ENCODE measurements at places on chromosomes 3 and 15.

DNA sequence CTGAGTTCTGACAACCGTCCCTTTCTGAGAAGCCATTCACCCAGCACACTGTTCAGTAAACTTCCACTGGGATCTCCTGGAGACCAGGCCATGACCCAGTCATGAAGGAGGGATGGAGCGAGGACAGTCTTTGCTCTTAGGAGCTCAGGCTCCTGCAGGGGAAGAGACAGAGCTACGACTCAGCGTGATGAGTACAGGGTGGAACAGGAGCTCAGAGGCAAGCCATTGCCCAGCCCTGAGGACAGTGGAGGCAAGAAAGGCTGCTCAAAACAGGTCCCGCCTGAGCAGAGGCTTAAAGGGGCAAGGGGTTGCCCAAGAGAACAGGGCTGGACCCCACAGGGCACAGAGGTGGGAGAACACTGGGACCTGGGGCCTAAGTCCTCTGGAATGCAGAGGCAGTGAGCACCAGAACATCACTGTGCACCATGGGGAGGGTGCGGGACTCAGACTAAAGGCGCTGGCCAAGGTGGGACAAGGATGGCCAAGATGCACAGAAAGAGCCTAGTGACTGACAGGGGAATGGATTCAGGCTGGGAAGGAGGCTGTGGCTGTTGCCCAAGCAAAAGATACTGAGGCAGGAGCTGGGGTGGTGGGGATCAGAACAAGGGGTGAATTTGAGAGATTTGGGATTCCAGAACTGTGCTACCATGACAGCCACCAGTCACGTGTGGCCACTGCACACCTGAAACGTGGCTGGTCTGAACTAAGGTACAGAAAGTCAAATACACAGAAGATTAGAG, 25.8 kb downstream of the TMEM43 start:
- no peak for DNase-seq

- no peak for DNase-seq
These were observed 176.0 kb upstream of the BCHE start for GRCh38 chr3:166013073-166013679.

DNA sequence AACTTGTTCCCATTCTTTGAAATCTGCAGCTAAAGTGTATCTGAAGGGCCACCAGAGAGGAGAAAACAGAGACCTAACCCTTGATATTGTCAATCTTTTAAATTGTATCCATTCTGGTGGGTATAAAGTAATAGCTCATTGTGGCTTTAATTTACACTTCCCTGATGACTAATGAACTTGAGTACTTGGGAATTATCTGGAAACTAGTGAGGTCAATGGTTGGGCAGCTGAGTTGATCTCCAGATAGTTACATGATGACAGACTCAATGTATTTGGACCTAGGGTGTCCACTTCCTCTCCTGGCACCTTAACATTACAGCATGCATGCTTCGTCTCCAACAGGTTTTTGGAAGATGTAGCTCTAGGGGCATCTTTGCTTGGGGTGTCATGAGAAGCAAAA, 195.2 kb downstream of the PDCD6IP start:
- DNase-seq: no peak

GRCh38 chr3:40310705-40311104, 1.2 kb downstream of the EIF1B start:
- no peak for DNase-seq

- DNase-seq: no peak
These were observed 92.0 kb downstream of the ATG7 start for GRCh38 chr3:11364181-11364580.

DNA sequence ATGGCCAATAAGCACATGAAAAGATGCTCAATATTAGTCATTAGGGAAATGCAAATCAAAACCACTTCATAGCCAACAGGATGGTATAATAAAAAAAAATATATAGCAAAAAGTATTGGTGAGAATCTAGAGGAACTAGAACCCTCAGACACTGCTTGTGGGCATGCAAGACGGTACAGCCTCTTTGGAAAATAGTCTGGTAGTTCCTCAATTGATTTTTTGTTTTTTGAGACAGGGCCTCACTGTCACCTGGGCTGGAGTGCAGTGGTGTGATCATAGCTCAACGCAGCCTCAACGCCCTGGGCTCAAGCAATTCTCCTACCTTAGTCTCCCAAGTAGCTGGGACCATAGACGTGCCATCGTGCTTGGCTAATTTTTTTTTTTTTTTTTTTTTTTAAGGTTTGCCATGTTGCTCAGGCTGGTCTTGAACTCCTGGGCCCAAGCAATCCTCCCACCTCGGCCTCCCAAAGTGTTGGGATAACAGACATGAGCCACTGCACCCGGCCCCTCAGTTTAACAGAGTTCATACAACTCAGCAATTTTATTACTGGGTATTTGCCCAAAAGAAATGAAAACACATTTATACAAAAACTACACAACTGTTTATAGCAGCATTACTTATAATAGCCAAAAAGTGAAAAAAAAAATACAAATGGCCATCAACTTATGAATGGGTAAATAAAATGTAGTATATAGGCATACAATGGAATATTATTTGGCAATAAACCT, 5.1 kb downstream of the PRC1 start:
- no peak for DNase-seq

DNA sequence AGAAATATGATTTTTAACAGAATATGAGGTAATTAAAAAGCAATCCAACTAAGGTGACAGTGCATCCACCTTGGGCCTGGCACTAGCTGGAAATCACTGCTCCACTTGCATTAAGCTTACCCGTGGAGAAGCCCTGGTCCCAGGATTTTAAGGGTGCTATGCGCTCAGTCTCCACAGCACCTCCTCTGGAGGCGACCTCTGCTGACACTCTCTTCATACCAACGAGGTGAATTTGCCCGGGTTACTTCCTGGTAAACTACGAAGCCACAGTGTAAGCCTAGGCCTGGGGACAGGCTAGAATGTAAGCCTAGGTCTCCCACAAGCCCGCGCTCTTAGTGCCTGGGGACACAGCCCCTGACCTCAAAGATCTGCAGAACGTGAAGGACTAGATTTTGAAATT, 793 bp downstream of the APOD start:
- DNase-seq: peak; percentile 54

GRCh38 chr3:180548050-180548449, 53.9 kb upstream of the TTC14 start:
- DNase-seq: no peak

GRCh38 chr15:25933456-25934158, 70.5 kb upstream of the ATP10A start:
- DNase-seq: peak; percentile 75

DNA sequence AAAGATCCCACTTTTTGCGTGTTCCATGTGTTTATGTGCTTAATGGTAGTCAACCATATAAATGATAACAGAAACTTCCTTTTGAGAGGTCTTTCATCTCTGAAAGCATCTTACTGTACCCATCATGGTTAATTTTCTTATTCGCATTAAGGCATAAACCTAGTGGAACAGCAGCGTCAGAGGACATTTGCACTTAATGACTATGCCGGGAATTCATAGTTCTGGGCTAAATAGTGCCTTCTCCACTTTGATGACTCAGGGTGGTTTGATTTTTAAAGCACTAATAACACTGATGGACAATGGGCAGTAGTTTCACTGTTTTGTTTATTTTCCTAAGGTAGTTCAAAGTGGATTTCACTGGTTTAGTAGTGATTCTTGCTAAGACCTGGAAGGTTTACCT, 455.3 kb downstream of the DIPK2A start:
- no peak for DNase-seq

- DNase-seq: no peak
These were observed 69.6 kb downstream of the LMCD1 start for GRCh38 chr3:8571256-8571655.

- peak; percentile 87 for DNase-seq
These were observed at the start of gene SATB1 for GRCh38 chr3:18424729-18425640. SATB1 (minus strand) TSS chr3:18425339; CDS start chr3:18420967, 4,372 bp downstream.

DNA sequence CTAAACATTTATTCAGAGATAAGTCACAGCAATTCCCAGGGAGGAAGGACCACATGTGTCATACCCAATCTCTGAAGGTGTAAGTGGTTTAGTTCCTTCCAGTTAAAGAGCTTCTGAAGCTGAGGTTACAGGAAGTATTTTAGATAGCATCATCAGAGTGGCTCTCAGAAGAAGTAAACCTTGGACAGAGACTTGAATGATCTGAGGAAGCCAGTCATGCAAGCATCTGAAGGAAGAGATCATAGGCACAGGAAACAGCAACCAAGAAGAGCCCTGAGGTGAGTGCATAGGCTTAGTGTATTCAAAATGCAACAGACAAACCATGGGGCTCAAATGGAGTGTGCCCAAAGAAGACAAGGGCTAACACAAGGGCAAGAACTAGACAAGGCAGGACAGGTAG, 210.3 kb downstream of the ULK4 start:
- no peak for DNase-seq

DNA sequence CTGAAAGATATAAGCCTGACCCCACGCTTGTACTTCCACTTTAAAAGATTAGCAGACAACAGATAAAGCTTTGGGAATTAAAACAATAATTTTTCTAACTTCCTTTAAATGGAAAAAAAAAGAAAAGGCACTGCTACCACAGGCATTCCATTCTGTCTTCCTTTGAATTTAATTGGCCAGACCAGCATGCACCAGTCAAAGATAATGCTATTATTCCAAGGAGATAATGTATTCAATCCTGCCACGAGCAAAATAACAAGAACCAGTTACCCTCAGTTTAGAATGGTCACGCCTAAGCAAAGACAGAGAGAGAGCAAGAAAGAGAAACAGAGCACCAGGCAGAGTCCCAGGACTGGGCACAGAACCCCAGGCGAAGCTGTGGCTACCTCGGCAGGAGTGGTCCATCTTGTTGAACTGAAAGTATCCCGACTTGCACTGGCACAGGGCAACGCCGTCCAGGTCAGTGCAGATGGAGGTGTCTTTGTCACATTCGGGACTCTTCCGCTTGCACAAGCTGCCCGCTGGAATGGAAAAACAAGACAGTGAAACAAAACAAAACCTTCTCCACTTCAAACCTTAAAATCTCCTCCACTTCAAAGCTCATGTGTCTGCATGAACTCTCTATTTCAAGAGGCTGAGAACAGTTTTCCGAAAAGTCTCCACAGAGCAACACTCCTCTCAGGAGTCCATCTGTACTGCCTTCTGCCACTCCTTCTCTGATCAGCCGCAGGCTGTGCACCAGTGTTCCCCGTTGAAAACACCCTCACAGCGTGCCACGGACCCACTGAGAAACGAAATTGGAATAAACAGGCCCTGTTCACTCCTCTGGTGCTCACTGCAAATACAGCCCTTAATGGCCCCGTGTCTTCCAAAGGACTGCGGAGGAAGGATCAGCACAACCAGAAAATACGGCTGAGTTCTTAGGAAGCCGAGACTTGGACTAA, 58.2 kb downstream of the HEG1 start:
- no peak for DNase-seq

DNA sequence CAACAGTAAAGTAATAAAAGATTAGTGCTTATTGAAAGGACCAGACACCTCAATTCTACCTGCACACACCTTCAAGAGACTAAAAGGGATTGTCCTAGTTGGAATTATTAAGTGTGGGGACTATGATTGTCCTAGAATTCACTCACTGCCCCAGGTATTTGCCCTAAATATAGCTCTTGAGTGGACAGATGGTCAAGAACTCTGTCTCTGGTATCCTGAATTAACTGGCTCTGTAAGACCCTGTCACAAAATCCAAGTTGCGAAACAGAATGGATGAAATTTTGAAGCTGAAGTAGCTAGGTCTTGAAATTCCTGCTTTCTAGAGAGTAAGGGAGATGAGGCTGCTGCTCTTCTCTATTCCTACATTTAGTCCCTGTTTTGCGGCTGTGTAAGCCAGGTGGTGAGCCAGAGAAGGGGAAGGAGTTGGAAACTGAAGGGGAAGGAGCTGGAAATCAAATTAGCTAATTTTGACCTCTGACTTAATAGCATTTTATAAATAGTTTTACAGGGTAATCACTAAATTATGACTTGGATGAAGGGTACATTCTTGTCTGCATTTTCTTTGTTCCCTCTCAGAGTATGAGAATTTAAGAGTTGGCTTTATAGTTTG, 34.5 kb downstream of the KBTBD12 start:
- DNase-seq: no peak

GRCh38 chr15:38829086-38829485, 264.5 kb upstream of the RASGRP1 start:
- no peak for DNase-seq

DNA sequence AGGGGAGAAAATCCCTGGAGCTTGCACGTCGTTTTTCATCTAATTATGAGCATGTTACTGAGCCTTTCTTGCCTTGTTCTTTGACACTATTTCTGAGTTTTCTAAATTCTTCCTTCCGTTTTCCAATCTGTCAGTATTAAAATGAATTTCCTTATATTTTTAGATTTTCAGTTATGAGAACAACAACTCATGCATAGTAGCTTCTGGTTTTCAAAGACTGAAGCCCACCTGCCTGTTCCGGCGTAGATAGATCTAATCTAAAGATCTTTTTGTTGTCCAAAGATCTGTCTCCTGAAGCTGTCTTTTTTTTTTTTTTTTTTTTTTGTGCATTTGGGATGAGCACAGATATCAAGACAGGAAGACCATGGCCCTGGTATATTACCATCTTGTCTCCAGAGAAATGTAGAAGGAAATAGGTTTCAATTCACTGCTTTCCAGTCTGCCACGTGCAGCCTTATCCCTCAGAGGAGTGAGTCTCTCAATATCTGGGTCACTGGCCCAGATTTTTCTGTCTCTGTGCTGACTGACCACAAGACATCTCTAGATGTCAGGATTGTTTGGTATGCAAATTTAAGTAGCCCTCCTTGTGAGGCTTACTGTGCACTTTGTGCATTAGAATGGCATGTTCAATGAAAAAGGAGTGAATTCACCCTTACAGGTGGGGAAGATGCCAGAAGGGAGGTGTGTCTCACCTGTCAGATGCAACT, 222.3 kb upstream of the TMC3 start:
- DNase-seq: no peak

GRCh38 chr15:88918738-88919137, 5.6 kb upstream of the MFGE8 start:
- DNase-seq: no peak

DNA sequence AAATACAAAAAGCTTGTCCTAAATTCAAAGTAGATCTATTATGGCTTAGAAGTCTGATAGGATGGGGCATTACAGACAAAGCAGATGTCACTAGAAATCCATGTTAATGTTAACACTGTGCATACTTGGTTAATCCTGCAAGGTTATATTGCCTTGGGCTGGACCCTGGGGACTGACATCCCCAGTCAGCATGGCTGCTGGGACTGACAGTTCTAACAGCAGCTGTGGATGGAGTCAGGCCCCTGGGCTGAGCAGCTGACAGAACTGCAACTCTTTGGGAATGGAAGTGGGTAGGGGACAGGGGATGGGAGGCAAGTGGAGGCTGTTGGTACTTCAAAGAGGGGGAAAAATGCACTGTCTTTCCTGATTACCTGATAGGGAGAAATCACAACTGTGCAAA, 7.5 kb downstream of the P2RY1 start:
- no peak for DNase-seq

GRCh38 chr3:191263850-191264249, 64.8 kb downstream of the OSTN start:
- DNase-seq: no peak

DNA sequence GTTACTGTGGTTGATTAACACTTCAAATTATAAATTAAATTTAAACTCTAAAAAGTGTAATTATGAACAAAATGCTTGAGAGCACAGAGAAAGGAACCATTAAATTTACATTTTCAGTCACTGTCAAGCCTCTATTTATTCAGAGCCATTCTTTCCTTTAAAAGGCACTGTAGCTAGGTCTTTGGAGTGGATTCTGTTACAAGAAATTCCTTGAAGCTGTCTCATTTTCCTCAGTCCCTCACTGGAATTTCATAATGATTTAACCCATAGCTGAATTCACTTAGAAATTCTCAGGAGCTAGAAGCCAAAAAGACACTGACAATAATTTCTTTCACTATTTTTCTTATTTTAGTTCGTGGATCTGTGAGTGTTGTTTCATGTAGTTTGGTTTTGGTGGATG, 81.2 kb upstream of the TCF12 start:
- no peak for DNase-seq

GRCh38 chr3:16066975-16067374, 107.5 kb upstream of the GALNT15 start:
- DNase-seq: no peak

Data from head of caudate nucleus (tissue), 42 donors.